Left hindlimb (tissue), 1 donor: ENCODE measurements at places on chromosomes 7 and 10.

GRCh38 chr10:102670065-102670670, 25.9 kb downstream of the TRIM8 start:
- no peak for DNase-seq

GRCh38 chr7:134450294-134451000, 8.5 kb downstream of the AKR1B1 start:
- no peak for DNase-seq

DNA sequence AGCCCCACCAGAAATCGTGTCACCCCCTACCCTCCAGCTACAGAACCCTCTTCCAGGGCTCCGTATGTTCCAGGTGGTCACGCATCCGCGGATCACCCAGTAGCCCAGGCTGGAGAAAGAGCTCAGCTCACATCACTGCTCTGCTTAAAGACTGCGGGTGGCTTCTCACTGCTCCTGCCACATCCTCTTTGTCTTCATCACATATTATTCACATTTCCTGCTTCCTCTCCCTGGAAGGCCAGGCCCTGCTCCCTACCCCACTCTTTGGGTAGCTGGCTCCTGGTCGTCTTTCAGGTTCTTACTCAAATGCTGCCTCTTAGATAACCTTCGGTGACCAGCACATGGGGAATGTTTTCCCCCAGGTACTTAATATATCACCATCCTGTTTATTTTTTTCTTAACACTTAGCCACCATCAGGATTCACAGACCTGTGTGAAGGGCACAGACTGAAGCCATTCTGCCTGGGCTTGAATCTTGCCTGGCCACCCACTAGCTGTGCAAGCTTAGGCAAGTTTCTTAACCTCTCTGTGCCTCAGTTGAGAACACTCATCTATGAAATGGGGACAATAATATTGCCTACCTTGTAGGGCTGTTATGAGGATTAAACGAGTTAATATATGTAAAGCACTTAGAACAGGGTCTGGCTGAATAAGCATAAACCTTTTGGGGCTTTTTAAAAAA, 307.8 kb downstream of the PRPF18 start:
- DNase-seq: no peak

DNA sequence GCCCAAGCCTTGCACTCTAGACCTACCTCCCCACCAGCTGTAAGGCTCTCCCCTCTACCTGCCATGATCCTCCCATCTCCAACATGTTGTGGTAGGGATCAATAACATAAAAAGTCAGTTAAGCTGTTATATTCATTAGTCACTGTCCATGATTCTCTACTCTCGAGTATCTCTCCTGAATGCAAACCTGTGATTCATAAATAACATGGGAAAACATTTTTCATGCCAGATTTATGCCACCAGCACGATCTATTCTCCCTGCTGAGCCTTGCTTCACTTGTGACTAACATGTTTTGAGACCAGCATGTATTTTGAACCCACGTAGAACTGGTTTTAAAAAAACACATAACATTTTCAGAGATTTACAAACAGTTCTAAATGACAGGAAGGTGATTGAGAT, 30.3 kb downstream of the TMEM168 start:
- no peak for DNase-seq

DNA sequence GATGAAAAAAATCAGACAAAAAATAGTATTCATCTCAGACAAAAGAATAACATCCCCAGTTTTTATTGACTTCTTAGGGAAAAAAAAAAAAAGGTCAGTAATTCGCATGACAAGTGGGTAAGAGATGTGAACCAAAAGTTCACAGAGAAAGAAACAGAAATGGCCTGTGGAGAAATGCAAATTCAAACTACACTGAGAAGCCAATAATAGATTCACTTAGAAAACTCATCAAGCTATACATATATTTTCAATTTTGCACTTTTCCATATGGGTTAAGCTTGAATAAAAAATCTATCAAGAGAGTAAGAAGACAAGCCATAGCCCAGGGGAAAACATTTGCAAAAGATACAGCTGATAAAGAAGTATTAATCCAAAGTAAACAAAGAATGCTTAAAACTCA, 28.0 kb downstream of the HERC4 start:
- DNase-seq: no peak

DNA sequence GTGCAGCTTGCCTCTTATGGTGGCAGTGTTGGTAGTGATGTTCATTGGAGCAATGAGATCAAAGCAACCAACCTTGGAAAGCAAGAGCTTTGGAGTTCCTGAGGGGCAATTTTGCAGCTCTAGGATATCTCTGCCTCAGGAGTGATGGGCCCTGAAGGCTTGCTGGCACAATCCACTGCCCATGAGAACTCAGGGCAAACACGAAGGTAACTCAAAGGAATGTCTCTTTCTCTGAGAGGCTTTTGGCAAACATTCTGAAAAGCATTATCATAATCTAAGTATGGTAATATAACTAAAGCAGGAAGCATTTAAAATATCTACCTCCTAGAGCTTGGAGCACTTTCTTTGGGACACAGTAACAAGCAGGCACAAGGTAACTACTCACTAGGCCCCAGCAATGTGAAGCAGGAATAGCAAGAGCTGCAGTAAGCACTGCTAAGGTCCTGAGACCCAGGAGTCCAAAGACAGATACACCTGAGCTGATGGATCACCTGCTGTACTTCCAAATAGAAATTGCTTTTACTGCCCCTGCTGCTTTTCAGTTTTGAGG, 103.1 kb downstream of the NRF1 start:
- no peak for DNase-seq

DNA sequence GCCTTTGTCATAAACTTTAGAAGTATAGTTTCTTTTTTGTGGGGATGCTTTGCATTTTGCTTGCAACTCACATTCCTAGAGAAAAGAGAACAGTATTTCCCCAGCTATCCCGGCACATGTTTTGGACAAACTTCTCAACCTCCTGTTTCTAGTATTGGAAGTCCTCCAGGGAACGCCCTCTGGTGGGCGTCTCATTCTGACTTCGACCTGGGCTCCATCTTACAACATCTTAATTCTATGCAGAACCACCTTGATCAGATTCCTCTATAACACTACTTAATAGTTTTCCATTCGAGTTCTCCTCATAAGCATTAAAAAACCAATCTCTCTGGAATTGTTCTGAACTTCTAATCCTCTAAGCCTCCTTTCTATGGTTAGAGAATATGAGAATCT, 139.5 kb upstream of the FZD8 start:
- no peak for DNase-seq

GRCh38 chr7:105905910-105906568, 29.6 kb upstream of the ATXN7L1 start:
- no peak for DNase-seq

DNA sequence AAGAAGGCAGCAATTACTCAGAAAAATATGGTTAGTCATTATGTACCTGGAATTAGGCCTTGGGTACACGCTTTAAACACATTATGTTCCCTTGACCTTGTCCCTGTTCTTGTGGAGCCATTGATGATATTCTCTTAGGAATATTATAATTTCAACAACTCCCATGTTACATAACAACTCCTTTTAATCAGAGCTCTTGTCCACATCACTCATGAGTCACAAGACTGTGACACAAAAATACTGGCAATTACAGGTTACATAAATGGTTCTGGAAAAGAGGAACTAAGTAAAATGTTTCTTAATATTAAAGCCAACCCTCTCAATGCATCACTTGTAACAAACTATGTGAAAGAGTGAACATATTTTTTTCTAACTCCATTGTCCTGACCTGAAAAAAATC, 143.8 kb upstream of the PCLO start:
- no peak for DNase-seq

GRCh38 chr10:87546210-87546609, 41.5 kb downstream of the MINPP1 start:
- DNase-seq: no peak

- DNase-seq: no peak
Observed at GRCh38 chr7:104927055-104927454, 87.0 kb upstream of the KMT2E start.

- no peak for DNase-seq
Observed at GRCh38 chr10:23174074-23174976, 17.8 kb upstream of the PTF1A start.

DNA sequence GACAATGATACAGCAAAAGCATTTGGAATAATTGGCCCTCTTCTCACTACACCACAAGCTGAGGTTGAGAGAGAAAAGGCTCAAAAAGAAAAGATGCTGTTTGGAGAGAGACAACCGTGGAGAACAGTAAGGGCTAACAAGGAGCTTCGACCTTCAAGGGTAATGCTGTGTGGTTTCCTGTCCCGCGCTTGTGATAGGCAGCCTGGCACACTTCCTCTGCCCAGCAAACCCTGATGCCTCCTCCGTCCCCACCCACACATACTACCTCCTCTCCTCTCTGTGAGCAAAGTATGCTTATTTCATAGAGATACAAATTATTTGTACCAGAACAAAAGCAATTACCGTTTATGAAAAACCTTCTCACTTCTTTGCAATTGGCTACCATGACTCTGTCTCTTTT, 755.4 kb downstream of the KCNMA1 start:
- DNase-seq: no peak

DNA sequence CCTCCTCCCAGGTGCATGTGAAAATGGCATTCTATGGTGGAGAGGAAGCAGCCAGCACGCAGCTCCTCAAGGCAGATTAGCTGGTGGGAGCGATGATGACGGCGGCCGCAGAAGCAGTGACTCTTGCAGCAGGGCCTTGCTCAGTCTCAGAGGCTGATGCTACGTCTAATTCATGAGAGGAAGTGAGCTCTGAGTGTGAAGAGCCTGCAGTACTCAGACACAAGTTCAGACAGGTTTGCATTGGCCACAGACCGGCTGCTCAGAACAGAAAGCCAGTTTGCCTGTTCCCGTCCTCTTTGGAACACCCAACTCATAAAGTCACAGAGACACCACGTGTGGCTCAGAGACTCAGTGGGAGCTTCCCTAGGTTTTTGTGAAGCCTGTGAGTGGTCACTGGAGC, 136.5 kb downstream of the ADARB2 start:
- DNase-seq: no peak

- DNase-seq: no peak
Observed at GRCh38 chr10:126478546-126478945, 90.3 kb upstream of the ADAM12 start.

DNA sequence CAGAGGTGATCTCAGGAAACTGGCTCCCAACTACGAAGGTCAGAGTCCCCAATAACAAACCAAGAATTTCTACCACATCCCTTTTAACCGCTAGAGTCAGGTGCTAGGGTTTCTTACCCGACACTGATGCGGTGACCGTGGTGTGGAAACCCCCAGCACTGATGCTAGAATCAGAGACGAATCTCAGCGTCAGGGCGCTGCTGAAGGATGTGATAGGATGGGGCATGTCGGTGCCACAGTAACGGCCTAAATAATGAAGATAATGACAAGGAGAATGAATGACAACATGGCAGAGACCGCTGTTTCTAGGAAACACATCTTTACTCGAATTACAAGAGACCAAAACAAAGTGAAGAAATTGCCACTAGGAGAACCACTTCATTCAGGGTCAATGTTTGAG, 131.1 kb upstream of the RSU1 start:
- DNase-seq: no peak

GRCh38 chr10:31709028-31709427, 219.6 kb downstream of the ARHGAP12 start:
- DNase-seq: no peak

GRCh38 chr10:62081341-62082270, 180.1 kb downstream of the ARID5B start:
- no peak for DNase-seq

DNA sequence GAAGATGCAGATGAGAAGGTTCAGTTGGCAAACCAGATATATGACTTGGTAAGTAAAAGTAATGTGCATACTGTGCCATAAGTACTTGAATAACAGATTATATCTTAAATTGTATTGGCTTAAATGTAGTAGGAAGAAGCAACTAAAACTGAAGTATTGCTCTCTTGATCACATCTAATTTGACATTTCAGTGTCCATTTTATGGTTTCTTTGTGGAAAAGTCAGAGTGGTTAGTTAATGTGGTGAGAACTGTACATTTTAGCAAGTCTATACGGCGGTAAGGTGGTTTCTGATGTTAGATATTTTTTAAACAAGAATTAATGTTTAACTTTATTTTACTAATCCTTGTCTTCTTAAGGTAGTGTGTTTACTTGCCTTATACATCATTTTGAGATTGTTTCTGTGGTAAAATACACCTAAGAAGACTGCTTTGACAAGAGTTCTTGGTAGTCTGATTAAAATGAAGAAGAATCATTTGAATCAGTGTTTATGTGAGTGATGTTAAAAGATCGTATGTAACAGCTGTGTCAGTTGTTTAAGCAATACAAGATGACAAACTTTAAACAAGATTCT, 5.1 kb downstream of the ING3 start:
- DNase-seq: no peak

DNA sequence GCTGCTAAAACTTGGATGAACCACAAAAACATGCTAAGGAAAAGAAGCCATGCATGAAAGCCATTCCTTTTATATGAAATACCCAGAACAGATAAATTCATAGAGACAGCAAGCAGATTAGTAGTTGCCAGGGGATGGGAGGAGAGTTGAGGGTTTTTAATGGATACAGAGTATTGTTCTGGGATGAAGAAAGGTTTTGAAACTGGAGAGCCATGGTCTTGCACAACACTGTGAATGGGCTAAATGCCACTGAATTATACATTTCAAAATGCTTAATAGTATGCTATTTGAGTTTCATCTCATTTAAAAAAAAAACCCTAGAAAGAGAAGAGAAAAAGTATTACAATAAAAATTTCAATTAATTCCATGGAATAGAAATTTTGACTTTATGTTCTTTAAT, 154.3 kb downstream of the GNAT3 start:
- no peak for DNase-seq

GRCh38 chr7:101100858-101101847, 15.9 kb downstream of the TRIM56 start:
- no peak for DNase-seq

DNA sequence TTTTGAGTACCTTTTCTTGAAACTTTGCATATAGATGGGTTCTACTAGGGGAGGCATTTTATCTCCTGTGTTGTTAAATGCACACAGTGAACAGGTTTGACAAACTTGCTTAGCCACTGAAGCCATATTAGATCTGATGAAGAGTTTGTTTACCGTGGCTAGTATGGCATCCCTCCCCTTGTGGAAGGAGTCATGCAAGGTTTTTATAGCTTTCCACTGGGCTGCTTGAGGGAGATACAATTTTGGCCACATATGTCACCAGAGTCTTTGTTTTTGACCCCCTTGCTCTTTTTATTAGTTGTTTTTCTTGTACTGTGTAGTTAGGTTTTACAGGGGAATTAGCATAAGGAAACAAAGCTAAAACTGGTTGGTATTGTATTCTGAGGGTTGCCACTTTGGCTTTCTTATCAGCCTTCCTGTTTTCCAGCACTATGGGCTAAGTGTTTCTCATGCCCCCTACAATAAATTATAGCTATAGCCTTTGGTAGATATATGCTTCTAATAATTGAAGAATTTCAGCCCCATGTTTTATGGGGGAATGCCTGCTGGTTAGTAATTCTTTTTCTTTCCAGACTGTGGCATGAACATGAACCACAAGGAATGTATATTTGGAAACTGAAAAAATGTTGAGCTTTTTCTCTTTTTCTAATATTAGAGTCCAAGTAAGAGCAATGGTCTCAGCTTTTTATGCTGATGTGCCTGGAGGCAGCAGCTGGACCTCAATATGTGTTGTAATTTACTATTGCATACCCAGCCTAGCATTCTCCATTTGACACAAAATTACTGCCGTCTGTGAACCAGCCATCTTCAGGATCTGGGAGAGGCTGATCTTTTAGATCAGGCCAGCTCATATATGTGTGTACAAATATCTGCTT, 18.4 kb upstream of the STEAP2 start:
- no peak for DNase-seq

- no peak for DNase-seq
Observed at GRCh38 chr10:123838596-123839310, 52.9 kb downstream of the CPXM2 start.

- DNase-seq: no peak
Observed at GRCh38 chr7:94088560-94088959, 84.4 kb upstream of the BET1 start.
